ENCODE measurements at places on chromosomes 13 and 19.

DNA sequence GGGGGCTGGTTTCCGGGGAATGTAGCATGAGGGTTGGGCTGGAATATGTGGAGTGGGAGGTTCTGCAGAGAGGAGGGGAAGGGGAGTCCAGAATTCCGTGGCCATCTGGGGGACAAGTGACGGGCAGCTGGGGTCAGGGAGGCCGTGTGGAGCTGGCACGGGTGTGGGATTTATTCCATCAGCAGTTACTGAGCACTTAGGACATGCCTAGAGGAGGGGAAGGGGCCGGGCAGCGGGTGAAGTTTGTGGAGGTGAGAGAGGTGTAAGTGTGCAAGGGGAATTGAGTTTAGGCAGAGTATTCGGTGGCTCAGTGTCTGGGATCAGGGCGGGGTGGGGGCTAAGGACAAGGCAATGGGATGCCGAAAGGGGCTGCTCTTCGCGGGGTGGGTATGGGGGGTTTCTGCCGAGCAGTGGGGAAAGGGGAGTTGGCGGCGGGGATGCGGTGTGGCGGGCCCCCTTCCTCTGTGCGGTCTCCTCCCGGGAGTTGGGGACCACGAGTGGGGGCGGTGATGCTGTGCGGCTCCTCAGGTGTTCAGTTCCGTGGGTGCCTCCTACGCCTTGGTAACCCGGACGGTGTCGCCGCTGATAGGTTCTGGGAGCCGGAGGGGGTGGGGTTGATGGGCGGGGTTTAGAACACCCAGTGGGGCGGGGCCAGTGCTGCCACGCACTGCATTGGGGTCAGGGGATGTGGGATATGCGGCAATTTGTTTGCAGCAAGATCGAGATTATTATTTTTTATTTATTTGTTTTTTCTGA lies 5.4 kb downstream of the CCDC61 start:
- peak; percentile 66 for DNase-seq

GRCh38 chr13:76980075-76980718 lies 11.7 kb upstream of the CLN5 start:
- DNase-seq = peak; percentile 69

- no peak for DNase-seq
Measured at GRCh38 chr13:33348366-33348765, 62.8 kb upstream of the STARD13 start.

DNA sequence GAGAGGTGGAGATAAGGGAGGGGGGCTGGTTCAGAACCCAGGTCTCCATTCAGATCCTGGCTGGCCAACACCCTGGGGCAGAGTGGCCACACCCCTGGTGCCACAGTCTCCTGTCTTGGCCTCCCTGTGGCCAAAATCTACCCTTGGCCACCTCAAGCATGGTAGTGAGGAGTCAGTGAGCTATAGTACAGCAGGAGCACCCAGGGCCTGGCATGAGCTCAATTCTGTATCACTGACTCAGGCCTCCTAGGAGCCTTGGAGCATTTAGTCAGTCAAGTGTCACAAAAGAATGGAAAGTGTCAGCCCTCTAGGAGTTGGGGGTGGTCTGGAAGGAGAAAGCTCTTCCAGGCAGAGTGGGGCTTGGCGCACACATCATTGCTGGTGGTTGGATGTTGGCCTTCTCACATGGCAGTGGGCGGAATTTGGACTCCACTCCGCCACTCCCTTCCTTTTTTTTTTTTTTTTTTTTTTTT lies 6.6 kb upstream of the CD79A start:
- DNase-seq = no peak

DNA sequence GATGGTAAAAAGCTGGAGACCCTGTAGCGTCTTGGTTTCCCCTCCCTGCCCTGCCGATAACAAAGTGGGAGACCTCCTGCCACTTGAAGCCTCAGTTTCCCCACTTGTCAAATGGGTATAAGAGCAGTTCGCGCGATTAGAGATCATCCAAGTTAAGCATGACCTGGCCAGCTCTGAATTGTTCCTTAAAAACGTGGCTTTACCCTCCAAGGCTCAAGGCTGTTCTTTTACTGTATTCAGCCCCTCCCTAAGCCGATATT lies 421 bp downstream of the TNPO2 start:
- DNase-seq = no peak

GRCh38 chr19:48249502-48250014 lies 6.2 kb downstream of the CARD8 start:
- DNase-seq = peak; percentile 64

All from stimulated activated CD4-positive, alpha-beta T cell treated with anti-CD3 and anti-CD28 coated beads, TNF-alpha, amount 100 ng/mL, for 48 hours (primary cell).